Islet precursor cell (in vitro differentiated cells): ENCODE measurements at places on chromosomes 1 and 21.

DNA sequence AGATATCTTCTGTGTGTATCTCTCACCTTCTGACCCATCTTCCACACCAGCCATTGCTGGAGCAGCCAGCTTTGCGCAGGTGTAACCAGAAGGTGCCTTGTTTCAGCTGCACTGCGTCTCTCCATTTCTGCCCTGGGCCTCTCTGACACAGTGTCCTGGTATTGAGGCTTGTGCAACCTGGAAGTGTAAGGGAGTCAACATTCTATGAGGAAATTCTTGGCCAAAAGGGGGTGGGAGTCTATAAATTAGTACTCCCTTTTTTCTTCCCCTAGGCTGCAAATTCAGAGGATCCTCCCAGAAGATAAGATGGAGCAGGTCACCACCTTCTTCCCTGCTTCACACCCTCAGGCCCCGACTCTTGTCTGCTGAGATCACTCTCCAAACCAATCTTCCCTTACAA, 109.1 kb downstream of the MRPS6 start:
- DNase-seq: no peak

- DNase-seq: no peak
Observed at GRCh38 chr1:163361123-163361934, 39.6 kb downstream of the NUF2 start.

- no peak for DNase-seq
Observed at GRCh38 chr1:1924386-1924785, 5.3 kb upstream of the TMEM52 start.

GRCh38 chr1:234875328-234875952, 253.2 kb downstream of the TOMM20 start:
- DNase-seq: no peak

- DNase-seq: no peak
Observed at GRCh38 chr1:153370146-153370545, 5.3 kb downstream of the S100A12 start.

GRCh38 chr1:112674986-112675727, 698 bp downstream of the MOV10 start:
- peak; percentile 77 for DNase-seq

DNA sequence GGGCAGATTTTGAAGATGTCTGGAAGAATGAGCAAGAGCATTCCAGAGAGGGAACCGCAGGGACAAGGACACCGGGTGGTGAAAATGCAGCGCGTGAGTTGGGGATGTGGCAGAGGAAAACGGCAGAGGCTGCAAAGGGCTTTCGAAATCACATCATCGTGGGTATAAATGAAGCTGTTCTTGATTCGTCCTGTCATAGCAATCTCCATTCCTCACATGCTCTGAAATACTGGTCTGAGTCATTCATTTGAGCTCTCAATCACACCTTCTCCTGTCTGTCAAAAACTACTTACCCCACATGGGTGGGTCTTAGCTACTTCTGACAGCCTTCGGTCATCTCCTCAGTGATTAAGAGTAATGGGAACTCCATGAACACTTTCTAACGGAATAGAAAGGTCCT, 81.5 kb downstream of the ERG start:
- no peak for DNase-seq

- no peak for DNase-seq
Observed at GRCh38 chr1:145906954-145907753, 2.7 kb downstream of the ITGA10 start.

GRCh38 chr1:246265481-246265880, 241.6 kb downstream of the SMYD3 start:
- DNase-seq: no peak

GRCh38 chr1:28905921-28906666, 8.3 kb upstream of the EPB41 start:
- DNase-seq: no peak

DNA sequence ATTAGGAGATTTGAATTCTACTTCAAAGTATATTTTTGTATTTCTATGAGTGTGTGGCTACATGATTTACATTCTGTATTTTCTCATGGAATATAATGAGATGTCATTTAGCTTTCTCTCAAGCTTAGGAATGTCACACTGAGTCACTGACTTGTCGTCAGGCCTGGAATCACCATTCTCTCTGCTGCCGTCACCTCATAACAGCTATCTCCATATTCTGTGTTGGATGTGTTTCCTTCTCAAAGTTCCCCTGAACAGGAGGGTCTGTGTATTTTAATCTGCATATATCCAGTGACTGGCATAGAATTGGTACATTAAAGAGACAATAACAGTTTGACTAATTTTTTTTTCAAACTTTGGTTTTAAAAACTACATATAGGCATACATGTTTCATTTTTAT, 35.9 kb downstream of the LYPLAL1 start:
- no peak for DNase-seq

- DNase-seq: peak; percentile 52
Observed at GRCh38 chr1:229803626-229804217, 177.7 kb downstream of the URB2 start.

DNA sequence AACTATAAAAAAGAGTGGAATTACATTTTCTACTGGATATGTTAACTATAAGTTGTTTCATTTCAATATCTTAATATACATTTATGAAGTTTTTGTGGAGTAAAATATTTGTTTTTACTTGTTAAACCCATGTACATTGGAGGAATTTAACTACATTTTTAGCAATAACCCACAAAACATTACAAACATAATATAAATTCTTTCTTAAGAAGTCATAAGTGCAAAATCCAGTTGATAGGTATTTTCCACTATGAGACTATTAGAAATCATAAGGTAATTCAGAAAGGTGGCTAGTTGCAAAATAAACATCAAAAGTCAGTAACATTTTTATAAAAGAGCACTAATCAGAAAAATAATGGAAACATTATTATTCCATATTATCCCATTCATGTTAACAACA, 73.9 kb upstream of the RRP15 start:
- no peak for DNase-seq

DNA sequence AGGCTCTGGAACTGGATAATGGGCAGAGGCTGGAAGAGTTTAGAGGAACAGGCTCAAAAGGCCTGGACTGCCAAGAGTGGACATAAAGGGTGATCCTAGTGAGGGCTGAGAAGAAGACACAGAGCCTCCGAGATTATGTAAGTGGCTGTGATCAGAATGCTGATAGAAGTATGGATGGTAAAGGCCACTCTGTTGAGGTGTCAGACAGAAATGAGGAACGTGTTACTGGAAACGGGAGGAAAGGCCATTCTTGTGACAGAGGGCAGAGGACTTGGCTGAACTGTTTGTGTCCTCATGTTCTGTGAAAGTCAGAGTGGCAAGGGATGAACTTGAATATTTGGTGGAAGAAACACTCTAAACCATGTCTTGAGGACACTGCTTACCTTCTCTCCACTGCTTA, 6.7 kb upstream of the ABCG1 start:
- no peak for DNase-seq

GRCh38 chr1:45009956-45010854, 919 bp downstream of the HECTD3 start:
- no peak for DNase-seq

DNA sequence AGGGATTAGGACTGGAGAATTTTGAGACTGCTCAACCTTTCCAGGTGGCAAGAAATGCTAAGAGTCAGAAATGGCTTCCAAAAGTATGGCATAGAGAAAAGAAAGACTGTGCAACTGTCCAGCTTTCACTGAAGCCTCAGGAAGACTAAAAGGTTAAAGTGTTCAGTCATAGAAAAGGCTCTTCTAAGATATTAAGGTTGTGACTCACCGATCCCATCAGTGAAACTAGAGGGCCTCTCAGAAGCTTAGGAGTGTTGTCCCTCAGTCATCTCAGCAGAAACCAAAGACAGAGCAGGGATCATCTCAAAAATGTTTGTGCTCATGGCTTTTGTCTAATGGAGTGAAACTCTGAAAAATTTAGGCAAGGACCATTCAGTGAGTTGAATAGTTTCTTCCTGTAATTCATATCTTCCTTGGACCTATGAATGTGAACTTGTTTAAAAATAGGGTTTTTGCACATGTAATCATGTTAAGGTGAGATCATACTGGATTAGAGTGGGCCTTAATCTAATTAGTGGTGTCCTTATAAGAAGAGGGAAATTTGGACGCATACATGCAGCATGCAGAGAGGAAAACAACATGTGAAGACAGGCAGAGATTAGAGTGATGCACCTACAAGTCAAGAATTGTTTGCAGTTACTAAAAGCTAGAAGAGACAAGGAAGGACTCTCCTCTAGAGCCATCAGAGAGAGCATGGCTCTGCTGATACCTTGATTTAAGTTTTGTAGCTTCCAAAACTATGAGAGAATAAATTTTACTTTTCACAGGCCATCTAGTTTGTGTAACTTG, 71.3 kb downstream of the RPE65 start:
- DNase-seq: no peak

- DNase-seq: no peak
Observed at GRCh38 chr1:219177363-219177762, 3.7 kb downstream of the LYPLAL1 start.

GRCh38 chr1:223271085-223271781, 92.7 kb downstream of the SUSD4 start:
- DNase-seq: no peak

- no peak for DNase-seq
Observed at GRCh38 chr1:241606544-241606943, 33.6 kb downstream of the CHML start.

DNA sequence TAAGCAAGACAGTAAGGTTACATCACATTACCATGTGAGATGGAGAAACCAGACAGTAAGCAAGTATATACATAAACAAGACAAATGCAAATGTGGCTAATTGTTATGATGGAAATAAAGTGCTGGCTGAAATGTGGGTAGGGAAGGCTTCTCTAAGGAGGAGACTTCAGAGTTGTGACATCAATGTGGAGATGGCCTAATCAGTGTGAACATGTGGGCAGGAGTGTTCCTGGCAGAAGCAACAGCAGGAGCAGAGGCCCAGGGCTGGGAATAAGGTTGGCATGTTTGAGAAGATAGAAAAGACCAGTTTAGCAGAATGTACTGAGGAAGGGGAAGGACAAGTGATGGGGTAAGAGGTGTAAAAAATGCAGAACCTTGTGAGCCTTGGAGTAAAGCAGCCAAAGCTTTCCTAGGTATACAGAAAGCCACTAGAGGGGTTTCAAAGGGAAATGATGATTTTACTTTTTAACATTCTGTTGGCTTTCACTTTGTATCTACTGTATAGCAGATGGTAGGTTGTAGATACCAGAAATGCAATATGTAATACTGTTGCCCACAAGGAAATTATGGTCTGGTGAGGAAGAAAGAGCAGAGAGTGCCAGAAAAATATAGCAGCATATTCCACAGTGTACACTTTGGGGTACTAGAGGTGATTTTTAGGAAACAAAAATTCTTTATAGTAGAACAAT, 197.4 kb downstream of the FGGY start:
- DNase-seq: no peak

- DNase-seq: no peak
Observed at GRCh38 chr1:99606306-99606705, 39.6 kb upstream of the PALMD start.

DNA sequence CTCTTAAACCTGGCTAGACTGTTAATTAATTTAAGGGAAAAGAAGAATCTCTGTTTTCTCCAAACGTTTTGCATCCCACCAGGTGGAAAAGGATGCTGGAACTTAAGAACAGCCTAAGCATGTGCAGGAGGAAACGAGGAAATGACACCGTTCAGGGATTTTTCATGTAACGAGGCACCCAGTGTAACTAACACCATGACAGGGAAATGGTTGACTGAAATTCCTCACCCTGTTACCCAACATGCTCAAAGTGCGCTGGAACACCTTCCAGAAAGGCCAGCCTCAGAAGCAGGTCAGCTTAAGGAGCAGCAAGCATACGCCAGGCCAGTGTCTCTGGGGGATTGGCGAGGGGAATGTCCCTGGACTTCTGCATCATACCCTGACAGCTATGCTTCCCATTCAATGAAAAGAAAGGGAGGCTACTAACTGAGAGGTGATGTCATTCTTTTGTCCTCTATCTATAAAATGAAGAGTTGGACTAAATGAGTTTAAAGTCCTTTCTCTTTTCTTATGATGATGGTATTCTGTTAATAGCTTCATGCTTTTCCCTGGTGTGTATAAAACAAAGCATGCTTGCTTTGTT, 21.6 kb downstream of the TNN start:
- no peak for DNase-seq

DNA sequence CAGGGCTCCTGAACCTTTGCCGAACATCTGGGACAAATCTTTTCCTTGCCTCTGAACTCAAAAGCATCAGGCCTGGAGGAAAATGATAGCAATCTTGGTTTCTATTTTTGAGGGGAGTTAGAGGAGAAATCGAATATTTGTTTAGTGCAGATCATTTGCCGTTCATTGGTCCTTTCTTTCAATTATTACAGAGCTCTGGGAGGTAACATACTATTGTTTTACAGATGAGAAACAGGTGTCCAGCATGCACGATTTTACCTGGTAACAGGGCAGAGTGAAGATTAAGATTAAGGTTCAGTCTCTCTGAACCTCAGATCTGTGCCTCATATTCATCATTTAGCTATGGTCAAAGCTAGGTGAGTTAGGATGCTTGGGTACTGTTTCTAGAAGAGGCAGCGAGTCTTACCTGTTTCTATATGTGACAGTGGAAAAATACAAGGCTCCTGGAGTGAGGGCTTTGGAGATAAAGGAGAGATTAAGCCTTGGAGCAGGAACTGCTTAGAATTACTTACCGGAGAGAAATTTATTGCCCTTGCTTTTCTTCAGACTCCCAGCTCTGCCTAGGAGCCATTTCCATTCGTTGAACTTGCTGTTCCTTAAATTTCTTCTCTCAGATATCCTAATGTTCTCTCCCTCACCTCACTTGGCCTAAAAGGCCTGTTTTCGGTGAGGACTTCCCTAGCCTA, 1.4 kb downstream of the PRCC start:
- no peak for DNase-seq

DNA sequence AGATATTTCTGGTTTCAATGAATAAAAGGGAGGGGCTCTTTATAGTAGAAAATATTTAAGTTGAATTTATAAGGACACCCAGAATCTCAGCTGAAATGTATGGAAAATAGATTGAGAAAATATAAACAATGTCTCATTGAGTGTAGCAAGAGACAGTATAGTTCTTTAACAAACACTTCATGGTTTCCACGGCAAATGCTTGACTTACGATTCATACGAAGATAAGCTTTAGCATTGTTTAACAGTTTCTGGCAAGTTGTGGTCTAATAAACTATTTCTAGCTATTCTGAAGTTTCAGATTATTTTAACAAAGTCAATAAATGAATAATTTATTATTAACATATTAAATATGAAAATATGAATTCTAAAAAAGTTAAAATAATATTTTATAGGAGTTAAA, 1419.4 kb downstream of the KCNT2 start:
- DNase-seq: no peak

- DNase-seq: no peak
Observed at GRCh38 chr1:212364985-212365384, 49.7 kb downstream of the PACC1 start.

- peak; percentile 92 for DNase-seq
Observed at GRCh38 chr1:56837244-56837939, 17.2 kb upstream of the C8A start.

DNA sequence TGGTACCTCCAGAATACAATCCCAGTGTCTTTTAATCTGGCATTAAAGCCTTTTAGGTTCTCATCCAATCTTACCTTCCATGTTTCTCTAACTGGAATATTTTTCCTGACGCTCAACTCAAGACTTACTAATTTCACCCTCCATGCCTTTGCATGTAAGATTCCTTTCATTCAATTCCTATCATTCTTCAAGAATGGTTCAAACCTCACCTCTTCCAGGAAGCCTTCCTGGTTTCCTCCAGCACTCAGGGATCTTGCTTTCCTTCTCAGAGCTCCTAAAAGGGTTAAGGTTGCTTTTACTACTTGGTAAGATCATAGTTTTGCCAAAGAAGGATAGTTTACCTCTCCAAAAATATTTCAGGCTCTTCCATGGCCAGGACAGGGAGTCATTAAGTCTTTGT, 91.2 kb upstream of the CACNA1E start:
- DNase-seq: no peak

- DNase-seq: no peak
Observed at GRCh38 chr1:9760824-9761223, 62.9 kb downstream of the CLSTN1 start.

GRCh38 chr1:84436876-84437655, 38.8 kb downstream of the DNASE2B start:
- no peak for DNase-seq
